Psoas muscle (tissue), 8 donors: ENCODE measurements at places on chromosomes 13 and 19. TPM values are rescaled to one million over a fixed set of nuclear protein-coding genes. Genes with fewer than 3 reads are reported as not detected.

Gene ZNF415
- 5.1 TPM for total RNA-seq

DNA sequence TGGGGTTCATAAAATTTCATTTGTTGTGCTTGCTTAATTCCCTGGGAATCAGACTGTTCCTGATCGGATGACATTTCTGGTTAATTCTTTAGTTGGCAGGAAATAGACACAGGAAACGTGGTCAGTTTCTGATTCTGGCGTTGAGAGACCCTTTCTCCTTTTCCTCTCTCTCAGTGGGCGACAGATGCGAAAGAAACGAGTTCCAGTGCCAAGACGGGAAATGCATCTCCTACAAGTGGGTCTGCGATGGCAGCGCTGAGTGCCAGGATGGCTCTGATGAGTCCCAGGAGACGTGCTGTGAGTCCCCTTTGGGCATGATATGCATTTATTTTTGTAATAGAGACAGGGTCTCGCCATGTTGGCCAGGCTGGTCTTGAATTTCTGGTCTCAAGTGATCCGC is 10.8 kb downstream of the LDLR start:
- no peak for DNase-seq

- DNase-seq, result no peak
These were observed 9.5 kb upstream of the MLNR start for GRCh38 chr13:49210669-49211068.

Gene ZNF829
- 0.92 TPM for total RNA-seq

- DNase-seq, result no peak
These were observed 39.3 kb upstream of the UBE2L5 start for GRCh38 chr13:30382836-30383525.

- DNase-seq, result no peak
These were observed 3.3 kb upstream of the ATP1A3 start for GRCh38 chr19:41997121-41997850.
